ENCODE measurements at places on chromosomes 16 and 17.

GRCh38 chr17:4073983-4074830, 68.6 kb downstream of the ZZEF1 start:
- DNase-seq: no peak

GRCh38 chr17:17899486-17899885, 62.7 kb upstream of the SREBF1 start:
- no peak for DNase-seq

GRCh38 chr17:82219083-82219482, 6.4 kb upstream of the CCDC57 start:
- no peak for DNase-seq

GRCh38 chr16:3983081-3983520, 102.6 kb upstream of the CREBBP start:
- no peak for DNase-seq

GRCh38 chr17:32553168-32553567, 66.4 kb downstream of the CDK5R1 start:
- no peak for DNase-seq

GRCh38 chr17:31452101-31452500, 60.6 kb downstream of the RAB11FIP4 start:
- DNase-seq: no peak

- no peak for DNase-seq
Measured at GRCh38 chr17:70310221-70310672, 140.9 kb downstream of the KCNJ2 start.

DNA sequence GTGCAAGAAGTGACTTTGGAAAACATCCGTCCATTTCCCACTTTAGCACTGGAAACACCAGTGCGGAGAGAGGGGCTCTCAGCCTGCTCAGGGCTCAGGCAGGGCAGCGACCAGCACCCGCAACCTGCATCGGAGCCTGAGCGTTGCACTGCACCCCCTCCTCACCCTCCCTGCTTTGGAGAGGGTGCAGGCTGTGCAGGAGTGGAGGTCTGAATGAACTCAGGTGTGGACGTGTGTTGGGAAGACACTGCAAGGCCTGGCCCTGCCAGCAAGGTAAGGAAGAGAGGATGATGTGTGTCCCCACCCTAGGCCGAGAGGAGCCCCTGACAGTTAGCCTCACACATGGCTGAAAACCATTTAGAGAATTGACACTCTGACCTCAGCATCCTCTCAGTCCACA, 81.8 kb downstream of the NT5M start:
- no peak for DNase-seq

- DNase-seq: no peak
Measured at GRCh38 chr16:83508295-83508694, 299.5 kb upstream of the HSBP1 start.

DNA sequence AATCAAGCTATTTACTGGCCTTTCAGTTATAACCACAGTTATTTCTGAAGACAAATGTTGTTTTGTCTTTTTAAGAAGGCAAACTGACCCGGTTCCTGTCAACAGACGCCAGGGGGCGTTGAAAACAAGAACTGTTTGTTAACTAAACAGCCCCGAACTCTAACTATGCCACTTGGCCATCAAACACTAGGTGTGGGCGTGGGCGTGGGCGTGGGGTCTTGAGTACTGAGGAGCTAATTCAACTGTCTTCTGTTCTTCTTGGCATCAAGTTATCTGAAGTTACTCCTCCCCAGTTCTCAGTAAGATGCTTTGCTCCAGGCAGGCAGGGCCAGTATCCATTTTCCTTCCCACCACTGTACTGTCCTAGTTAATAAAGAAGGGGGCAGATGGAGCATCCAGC, 63.3 kb upstream of the MTMR4 start:
- DNase-seq: peak; percentile 7

DNA sequence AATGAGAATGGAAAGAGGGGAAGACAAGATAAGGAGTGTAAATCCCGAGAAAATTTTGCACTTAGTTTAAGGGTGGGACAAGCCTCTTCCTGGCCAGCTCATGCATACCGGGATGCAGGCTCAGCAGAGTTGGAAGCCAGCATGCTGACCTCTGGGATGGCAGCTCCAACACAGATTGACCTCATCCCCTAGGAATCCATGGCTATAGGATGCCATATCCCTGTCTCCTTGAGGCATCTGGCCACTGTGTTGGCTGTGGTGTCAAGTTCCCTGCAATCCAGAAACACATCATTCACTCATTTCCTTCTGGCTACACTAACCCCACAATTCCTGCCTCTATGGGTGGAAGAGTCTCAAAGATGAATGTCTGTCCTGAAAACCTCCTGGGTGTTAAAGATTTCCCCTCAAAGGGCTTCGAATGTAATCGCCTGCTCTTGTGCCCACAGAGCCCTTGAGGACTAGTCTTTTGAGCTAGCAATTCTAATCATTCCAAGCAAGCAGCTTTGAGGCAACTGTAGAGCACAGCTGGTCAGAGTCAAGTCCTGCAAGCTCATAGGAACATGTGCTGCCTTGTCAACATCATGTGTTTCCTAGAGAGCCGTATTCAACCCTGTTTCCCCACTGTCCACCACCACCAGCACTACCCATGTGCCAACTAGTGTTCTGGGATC, 141.4 kb downstream of the PMP22 start:
- DNase-seq: no peak

GRCh38 chr16:85832570-85833218, 33.2 kb downstream of the COX4I1 start:
- DNase-seq: no peak

GRCh38 chr17:19703106-19703827, 13.1 kb downstream of the SLC47A2 start:
- no peak for DNase-seq

DNA sequence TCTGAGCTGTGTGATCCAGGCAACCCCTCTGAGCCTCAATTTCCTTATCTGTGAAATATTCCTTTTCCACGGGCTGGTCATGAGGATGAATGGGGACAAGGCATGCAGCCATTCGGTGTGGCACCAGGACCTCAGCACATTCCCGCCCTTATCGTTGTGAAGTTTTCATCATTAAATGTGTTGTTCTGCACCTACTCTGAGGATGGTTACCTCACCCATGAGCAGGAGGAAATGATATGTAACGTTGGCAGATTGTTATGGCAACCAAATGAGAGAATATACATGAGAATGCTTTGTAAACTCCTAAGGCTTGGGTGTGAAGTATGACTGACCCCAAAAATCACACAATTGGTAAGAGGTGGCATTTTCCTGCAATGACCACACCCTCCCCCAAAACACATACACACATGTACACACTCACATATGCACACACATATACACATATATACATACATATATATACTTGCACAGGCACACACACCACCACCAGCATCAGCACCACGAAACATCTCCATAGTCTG, 39.5 kb downstream of the SMARCE1 start:
- DNase-seq: no peak

DNA sequence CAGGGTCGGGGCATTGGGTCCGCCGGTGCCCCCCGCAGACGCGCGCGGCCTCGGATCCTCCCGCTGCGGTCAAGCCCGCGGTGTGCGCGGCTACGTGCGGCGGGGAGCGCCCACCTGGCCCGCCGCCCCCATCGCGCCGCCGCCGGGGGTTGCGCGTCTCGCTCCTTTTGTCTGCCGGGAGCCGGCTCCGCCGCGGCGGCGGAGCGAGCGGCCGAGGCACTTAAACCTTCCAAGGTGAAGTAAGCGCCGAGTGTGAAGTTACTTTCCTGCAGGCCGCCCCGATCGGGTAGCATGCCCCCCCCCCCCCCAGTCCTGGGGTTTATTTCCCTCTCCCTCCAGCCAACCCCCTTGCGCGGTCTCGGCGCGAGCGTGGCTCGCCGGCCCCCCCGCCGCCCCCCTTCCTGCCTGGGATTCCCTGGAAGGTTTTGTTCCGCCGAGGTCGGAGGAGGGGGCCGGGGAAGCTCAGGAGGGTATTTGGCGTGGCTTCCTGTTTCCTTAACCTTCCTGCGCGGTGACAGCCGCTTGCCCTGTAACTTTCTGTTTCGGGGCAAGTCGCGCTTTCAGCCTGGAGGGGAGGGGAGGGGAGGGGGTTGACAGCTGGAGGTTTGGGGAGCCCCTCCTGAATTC, 56.6 kb upstream of the GSE1 start:
- peak; percentile 30 for DNase-seq

GRCh38 chr17:78268191-78268874, 36.9 kb downstream of the TMEM235 start:
- DNase-seq: no peak

DNA sequence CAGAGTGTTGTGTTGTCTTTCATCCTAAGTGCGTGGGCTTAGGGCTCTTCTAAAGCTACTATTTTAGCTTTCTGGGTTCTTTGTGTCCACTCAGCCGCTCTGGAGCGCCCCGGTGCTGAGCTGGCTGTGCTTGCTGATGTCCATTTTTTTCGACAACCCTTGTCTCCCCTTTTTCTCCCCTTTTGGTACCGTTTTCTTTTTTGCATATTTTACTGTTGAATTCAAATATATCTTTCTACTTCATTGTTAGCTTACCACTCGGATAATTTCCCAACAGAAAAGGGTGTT, 1.2 kb downstream of the SRRM2 start:
- no peak for DNase-seq

DNA sequence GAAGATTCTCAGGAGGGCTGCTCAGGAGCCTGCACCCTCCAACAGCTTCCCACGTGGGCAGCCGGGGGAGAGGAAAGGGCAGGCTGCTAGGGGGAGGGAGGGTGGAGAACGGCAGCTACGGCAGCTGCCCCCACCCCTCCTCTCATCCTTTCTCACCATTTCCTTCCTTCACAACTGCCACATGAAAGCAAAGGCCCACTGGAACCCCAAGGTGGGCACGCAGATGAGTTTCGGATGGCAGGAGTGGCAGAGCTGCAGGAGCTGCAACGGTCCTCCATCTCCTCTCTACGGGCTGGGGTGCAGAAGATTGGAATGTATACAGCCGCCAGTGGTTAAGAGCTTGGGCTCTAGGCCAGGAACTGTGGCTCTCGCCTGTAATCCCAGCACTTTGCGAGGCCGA, 77.7 kb downstream of the GAS7 start:
- DNase-seq: no peak

GRCh38 chr17:38428112-38428642, at the start of gene ARHGAP23:
ARHGAP23 (plus strand) TSS chr17:38428464; CDS start chr17:38428486, 22 bp downstream.
- DNase-seq: peak; percentile 13

GRCh38 chr16:345772-346171, 6.8 kb downstream of the AXIN1 start:
- DNase-seq: no peak

DNA sequence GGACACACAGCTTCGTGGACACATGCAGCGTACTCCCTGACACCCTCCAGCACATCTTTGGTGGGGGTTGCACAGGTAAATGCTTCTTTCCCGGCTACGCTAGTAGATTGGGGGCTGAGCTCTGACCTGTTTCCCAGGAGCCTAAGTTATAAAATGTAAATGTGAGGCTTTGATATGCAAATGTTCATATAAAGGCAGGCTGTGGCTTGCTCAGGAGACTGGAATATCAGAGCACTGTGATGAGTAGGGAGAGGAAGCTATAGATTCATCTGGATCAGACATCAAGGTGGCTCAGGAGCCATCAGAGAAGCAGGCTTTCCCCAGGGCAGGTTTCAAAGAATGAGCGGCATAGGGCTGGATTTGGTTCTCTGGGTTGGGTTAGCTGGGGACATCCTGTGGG, 3.4 kb upstream of the ETV4 start:
- DNase-seq: no peak

- no peak for DNase-seq
Measured at GRCh38 chr17:62986549-62986948, 20.5 kb downstream of the TANC2 start.

DNA sequence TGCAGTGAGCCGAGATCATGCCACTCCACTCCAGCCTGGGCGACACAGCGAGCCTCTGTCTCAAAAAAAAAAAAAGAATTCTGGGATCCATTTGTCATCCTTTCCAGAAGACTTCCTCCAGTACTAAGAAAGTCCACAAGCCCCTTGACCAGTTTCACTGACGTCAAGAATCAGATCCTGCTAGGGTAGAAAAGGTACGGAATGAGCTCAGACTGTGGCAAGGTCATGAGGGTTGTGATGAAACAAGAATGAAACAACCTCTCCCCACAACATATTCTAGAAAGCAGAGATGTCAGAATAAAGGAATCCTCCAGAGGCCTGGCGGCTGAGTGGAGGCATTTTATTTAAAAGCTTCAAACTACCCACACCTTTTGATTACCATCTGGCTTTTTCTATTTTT, 29.9 kb downstream of the TRAF4 start:
- no peak for DNase-seq

DNA sequence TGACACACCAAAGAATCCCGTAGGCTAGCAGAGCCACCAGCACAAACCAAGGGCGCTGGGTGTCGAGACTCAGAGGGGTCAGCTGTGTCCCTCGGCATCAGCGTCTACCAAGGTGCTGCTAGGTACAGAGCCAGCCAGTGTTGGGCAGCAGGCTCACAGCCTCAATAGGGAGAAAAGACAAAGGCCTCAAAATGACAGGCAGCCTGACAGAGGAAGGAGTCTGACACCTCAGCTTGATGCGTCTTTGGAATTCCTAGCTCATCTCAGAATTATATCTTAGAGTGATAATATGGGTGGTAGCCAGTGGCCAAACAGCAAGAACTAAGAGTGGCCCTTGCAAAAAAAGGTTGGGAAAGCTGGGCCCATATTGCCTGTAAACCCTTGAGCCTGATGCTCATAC, 45.9 kb downstream of the HS3ST3B1 start:
- DNase-seq: no peak

Data from activated T-helper 1 cell treated with Interleukin-2 at 50 U/mL for 16 hours (primary cell).